Stimulated activated CD4-positive, alpha-beta T cell treated with anti-CD3 and anti-CD28 coated beads, TNF-alpha, amount 100 ng/mL, for 48 hours (primary cell): ENCODE measurements at places on chromosomes 5 and 9.

GRCh38 chr9:129574911-129575585, 45.9 kb downstream of the C9orf50 start:
- DNase-seq = no peak

GRCh38 chr5:119218830-119219782, 136.7 kb upstream of the TNFAIP8 start:
- no peak for DNase-seq

DNA sequence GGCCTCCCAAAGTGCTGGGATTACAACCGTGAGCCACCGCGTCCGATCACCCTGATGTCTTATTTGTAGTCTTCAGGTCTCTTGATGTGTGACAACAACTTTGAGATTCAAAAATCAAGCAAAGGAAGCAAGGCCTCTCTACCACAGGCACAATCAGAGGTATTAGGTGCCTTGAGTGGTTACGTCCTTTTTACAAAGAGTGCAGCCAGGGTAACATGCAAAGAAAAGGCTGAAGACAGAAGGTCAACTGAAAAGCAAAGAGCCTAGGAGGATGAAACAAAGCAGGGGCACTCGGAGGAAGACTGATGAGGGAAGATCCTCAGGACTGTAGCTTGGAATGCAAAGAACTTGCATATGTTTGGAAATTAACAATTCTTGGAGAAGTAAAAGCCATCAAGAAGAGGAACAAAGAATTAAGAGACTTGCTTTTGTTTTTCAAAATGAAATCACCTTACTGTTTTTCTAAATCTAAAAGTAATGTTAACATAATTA, 362.1 kb downstream of the EBF1 start:
- DNase-seq = no peak

DNA sequence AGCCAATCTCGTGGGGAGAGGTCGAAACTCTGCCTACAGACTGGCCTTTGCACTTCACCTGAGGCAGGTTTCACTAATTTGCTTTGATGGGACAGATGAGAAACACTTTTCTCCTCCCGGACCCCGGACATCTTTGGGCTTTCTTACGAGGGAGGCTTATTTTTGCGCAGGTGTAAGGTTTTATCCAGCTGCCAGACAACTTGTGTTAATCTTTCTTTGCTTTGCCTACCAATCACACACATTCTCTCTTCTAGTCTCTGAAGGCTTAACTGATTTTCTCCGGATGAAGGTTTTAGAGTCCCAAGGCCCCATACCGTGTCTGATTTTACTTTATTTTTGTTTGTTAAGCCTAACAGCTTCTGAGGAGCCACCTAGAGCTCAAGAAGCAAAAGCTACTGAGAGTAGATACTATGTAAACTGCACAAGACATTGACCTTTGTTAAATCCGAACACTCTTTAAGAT, 436 bp upstream of the EMB start:
- no peak for DNase-seq

DNA sequence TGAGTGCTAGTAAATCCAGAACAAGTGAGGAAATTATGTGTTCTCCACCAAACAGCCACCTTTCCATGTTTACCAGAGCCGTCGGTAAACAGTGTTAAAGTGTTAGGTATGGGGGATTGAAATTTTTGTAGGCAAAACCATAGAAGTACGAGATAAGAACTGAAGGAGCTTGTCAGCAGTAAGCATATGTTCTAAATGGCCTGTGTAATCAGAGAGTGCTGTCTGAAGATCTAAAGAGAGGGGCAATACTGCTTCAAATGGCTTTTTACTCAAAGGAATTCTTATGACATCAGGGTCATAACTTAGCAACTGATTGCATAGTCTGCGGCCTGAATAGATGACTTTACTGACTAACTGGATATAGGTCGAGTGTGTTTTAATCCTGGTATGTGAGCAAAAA, 13.4 kb upstream of the TEX10 start:
- no peak for DNase-seq

DNA sequence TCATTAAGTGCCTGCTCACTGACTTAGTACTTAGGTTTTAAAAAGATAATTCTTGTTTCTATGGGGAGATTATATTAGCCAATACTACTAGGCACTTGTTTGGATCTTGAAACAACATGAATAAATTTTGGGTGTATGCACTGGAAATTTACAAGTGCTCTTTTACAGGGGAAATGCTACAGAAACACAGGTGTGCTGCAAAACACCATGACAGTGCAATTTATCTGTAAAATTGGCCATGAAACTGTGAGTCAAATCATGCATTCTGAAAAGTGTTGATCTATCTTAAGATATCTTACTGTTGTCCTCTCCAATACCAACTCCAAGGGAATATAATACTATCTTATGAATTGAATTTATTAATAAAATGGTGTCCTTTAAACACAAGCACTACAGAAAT, 12.1 kb upstream of the PCDHB1 start:
- DNase-seq = no peak

- DNase-seq = no peak
These were observed 40.4 kb upstream of the ORM1 start for GRCh38 chr9:114282507-114282906.

DNA sequence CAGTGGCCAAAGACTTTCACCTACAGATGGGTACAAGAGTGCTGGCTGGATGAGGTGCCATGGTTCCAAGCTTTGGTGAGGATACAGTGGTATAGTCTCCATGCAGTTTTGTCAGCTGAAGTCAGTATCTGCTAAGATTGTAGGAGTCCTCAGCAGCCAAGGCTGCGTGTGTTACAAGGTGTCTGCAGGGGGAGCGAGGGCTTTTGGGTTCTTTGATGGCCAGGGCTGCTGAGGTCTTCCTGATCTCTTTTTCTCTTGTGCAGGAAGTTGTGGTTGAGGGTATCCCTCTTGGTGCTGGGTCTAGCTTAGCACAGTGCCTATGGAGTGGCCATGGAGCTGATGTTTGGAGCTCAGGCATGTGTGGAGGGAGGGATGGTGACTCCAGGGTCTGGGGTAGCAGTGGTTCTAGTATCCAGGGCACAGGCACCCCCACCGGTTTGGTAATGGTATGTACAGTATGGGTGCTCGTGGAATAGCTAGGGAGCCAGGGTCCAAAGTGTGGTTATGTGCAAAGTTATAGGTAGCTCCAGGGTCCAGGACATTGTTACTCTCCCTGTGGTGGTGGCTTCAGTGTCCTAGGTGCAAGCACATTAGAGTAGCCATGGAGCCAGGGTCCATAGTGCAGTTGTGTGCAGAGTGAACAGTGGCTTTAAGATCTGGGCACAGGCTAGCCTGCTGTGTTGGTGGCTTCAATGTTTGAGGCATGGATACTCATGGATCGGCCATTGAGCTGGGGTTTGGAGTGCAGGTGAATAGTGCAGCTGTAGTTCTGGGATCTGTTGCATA, 36.7 kb downstream of the CNTLN start:
- no peak for DNase-seq

- no peak for DNase-seq
These were observed 184.5 kb downstream of the EBF1 start for GRCh38 chr5:158915216-158915615.

- DNase-seq = no peak
These were observed 44.0 kb downstream of the CXXC5 start for GRCh38 chr5:139692148-139692547.

DNA sequence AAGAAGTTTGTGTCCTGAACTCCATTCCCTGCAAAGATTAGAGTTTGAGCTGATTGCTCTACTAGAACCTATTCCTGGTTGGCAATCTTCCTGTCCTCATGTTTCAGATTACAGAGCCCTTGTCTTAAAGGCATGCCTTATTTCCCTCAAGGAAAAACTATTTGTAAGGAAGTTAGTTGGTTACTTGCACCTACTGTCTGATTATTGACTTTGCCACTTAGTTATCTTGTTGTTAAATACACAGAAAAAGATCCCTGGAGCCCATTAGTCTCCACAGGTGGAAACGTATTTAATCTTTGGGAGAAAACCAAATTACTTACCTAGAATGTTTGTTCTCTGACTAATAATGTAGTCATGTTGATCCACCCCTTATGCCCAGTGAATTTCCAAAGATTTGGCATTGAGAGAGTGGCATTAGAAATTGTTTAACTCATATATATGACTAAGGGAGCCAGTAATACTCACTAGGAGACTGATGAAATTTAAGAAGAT, 132.3 kb upstream of the ELL2 start:
- no peak for DNase-seq
